ENCODE measurements at places on chromosomes 4 and X.

GRCh38 chr4:8907596-8908205 is 36.1 kb upstream of the HMX1 start:
- no peak for DNase-seq

- DNase-seq = no peak
Measured at GRCh38 chr4:39900966-39901365, 76.7 kb downstream of the PDS5A start.

DNA sequence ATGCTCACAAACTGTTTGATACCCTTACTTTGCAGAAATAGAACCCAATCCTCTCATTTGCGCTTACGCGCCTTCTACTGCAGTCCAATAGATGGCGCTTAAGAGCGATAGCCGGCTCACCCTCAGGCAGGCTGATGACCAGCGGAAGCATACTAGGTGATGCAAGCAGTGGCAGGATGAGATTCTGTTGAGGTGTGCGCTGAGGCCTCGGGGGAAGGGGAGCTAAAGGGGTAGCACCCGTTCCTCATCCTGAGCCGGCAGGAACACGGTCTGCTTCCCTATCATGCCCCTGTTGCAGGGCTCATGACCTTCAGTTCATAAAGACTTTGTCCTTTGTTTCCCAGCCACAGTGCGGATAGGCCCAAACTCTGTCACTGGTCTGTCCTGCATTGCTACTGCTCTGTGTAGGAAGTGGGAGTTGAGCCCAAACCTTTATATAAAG is 628.9 kb downstream of the TLL1 start:
- peak; percentile 11 for DNase-seq

DNA sequence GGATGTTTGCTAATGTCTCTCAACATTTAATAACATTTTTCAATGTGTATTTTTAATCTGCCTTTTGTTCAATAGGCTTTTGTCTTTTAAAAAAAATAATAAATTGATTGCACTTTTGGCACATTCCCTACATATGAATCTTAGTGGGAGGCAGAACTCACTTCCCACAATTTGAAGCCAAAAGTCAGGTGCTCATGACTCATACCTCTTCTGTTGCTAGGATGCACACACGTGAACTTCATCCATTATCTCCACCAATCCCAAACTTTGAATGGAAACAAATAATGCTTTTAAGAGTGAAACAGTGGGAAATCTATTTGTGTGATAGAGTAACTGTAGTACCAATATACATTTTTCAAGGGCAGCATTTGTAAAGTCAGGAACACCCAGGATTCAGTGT is 260.5 kb downstream of the IQCM start:
- no peak for DNase-seq

- no peak for DNase-seq
Measured at GRCh38 chr4:86443495-86443894, 83.6 kb upstream of the MAPK10 start.

- no peak for DNase-seq
Measured at GRCh38 chr4:20646287-20646686, 54.0 kb upstream of the PACRGL start.

DNA sequence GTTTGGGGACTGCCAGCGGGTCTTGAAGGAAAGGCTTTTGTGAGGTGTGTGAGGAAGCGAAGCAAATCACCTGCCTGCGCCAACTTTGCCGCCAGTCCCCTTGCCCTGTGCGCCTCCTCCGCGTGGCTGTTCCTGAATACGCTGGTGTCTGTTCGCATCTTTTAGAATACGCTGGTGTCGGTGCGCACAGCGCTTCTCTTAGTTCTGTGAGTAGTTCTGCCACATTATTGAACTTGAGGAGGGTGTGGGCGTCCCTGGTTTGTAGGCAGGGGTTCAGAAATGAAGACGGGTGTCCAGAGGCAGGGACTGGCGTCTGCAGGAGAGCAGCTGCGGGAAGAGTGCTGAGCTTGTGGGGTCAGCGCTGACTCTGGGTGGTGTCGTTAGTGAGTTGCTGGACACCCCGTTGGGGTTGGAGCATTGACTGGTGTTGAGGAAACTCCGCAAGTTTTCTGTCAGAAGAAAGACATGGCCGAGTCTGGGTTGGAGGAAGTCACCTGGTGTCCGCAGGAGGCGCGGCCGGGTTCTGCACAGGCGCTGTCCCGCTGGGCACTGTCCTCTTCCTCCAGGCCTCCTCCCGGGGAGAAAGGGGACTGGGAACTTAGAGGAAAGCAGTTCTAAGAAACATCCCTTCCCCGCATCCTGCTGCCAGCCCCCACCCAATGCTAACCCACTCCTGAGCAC is 930 bp downstream of the ZNF718 start:
- peak; percentile 60 for DNase-seq

DNA sequence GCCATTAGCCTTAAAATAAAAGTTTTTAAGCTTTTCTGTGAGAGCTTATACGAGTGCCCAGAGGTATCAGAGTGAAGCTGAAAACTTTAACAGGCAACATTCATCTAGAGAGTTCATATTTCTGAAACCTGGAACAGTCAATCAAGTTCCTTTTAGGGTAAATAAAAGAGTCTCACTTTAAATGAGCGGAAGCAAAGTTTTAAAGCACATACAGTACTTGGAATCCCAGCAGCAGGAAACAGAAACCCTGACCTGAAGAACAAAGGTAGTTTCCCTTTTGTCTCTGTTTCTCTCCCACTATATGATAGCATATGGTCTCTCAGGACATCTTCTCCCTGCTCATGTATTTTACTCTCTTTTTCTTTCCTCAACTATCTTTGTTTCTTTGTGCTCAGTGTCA is 153.0 kb downstream of the ASB9 start:
- DNase-seq = no peak

DNA sequence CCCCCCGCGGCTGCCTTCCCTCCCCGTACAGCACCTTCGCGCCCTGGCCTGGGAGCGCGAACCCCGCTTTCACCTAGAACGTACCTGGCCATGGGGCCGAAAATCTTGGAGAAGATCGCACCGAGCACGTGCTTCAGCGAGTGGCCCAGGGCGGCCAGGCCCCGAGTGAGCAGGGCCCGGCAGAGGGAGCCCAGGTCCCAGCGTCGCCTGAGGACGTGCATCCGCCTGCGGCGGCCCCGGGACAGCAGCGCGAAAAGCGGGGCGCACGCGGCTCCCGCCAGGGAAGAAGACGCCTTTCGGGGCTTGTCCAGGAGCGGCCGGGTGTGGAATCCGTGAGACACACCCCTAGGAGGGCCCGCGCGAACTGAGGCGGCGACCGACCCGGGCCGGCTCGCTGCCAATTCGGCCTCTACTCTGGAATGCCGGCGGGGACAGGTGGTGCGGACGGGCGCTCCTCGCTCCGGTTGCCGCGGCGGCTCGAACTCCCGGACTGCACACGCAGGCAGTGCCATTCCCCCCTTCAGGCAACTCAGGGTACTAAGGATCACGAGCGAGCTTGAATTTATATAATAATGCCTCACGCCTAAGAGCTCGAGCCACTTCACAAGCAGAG is at the start of gene HS6ST2:
HS6ST2 (minus strand) TSS at position 539 of the 613 bp plus-strand sequence.
- DNase-seq = no peak

DNA sequence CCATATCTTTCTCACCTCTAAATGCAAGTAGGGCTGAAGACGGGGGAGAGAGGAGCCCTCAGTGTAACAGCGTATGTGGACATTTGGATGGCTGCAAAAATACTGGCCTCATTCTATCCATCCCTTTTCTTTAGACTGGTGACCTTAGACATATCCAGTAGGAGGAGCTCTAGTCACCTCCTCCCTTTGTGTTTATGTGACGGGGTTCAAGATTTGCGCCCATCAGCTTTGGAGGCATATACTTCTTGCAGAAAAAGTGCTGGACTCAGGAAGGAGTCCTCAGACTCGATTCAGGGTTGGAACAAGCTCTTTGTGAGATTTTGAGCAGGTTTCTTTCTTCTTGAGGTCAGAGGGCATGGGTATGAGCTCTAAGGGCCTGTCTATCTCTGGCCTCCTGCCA is 86.2 kb downstream of the MAMLD1 start:
- no peak for DNase-seq

- no peak for DNase-seq
Measured at GRCh38 chr4:107482546-107482945, 237.5 kb downstream of the PAPSS1 start.

GRCh38 chr4:83276299-83277040 is 8.1 kb downstream of the COQ2 start:
- no peak for DNase-seq

- DNase-seq = no peak
Measured at GRCh38 chr4:128357286-128357685, 69.7 kb upstream of the PGRMC2 start.
